ENCODE measurements at places on chromosomes 11 and 22. TPM values are rescaled to one million over a fixed set of nuclear protein-coding genes. Genes with fewer than 3 reads are reported as not detected.

INPP5J gene
- total RNA-seq: 16.0 TPM

CNGA4 gene
- 1.4 TPM for total RNA-seq

SMIM35 gene
- not detected for total RNA-seq

CHRM4 gene
- 7.8 TPM for total RNA-seq

YPEL1 gene
- 28.1 TPM for total RNA-seq

CASP12 gene
- not detected for total RNA-seq

OR52I1 gene
- total RNA-seq: not detected

TMEM25 gene
- total RNA-seq: 86.9 TPM

TMEM86A gene
- 8.6 TPM for total RNA-seq

OTOG gene
- 0.22 TPM for total RNA-seq

GPHA2 gene
- total RNA-seq: not detected

MFNG gene
- 6.2 TPM for total RNA-seq

DNAJB7 gene
- not detected for total RNA-seq

DRAP1 gene
- total RNA-seq: 112 TPM

CYP2D6 gene
- total RNA-seq: 2.3 TPM

OSM gene
- total RNA-seq: 1.3 TPM

PHLDB1 gene
- total RNA-seq: 272 TPM

LRP4 gene
- total RNA-seq: 64.1 TPM

NELL1 gene
- total RNA-seq: 34.5 TPM

LRRC75B gene
- total RNA-seq: 16.1 TPM

PLAAT5 gene
- 4.2 TPM for total RNA-seq

CNTN5 gene
- 22.0 TPM for total RNA-seq

SHANK2 gene
- total RNA-seq: 96.1 TPM

FGF4 gene
- total RNA-seq: not detected

OR51B5 gene
- total RNA-seq: 2.0 TPM

MAJIN gene
- not detected for total RNA-seq

MRGPRE gene
- not detected for total RNA-seq

NTM gene
- 159 TPM for total RNA-seq

TENM4 gene
- 78.9 TPM for total RNA-seq

CLCF1 gene
- total RNA-seq: not detected

ENTHD1 gene
- total RNA-seq: not detected

LRP5 gene
- total RNA-seq: 11.6 TPM

CFAP300 gene
- total RNA-seq: 1.9 TPM

GRM5 gene
- 118 TPM for total RNA-seq

PARVA gene
- total RNA-seq: 42.0 TPM

BRSK2 gene
- 99.6 TPM for total RNA-seq

ANKRD49 gene
- total RNA-seq: 14.0 TPM

PANX2 gene
- 44.4 TPM for total RNA-seq

PRDM11 gene
- 39.1 TPM for total RNA-seq

OR2AG2 gene
- total RNA-seq: 1.0 TPM

CEP164 gene
- 36.4 TPM for total RNA-seq

OR6A2 gene
- 1.1 TPM for total RNA-seq

H19 gene
- 1.7 TPM for total RNA-seq

BTG4 gene
- total RNA-seq: not detected

PTPN5 gene
- total RNA-seq: 92.4 TPM

XNDC1N gene
- 9.5 TPM for total RNA-seq

ADM gene
- total RNA-seq: 8.7 TPM

CRYAB gene
- total RNA-seq: 925 TPM

PATE4 gene
- total RNA-seq: not detected

IGLL1 gene
- total RNA-seq: not detected

GDPD4 gene
- total RNA-seq: not detected

UPK3A gene
- 0.58 TPM for total RNA-seq

HEPACAM gene
- 116 TPM for total RNA-seq

MAPK8IP2 gene
- 236 TPM for total RNA-seq

CREB3L1 gene
- 6.8 TPM for total RNA-seq

PMM1 gene
- total RNA-seq: 48.9 TPM

RTN4RL2 gene
- total RNA-seq: 25.2 TPM
